Activated B cell treated with CpG ODN at 0.5 μM for 24 hours (primary cell): ENCODE measurements at places on chromosomes 4 and X. TPM values are rescaled to one million over a fixed set of nuclear protein-coding genes. Genes with fewer than 3 reads are reported as not detected.
A peak's percentile ranks its signal among the peaks of the same experiment; 100 is the strongest.

Gene ARX
- total RNA-seq = not detected in 2 replicates

Gene DCAF8L2
- not detected in 2 replicates for total RNA-seq

Gene CFAP99
- not detected in 2 replicates for total RNA-seq

Gene PGAM4
- total RNA-seq = not detected in 2 replicates

Gene PDZD4
- total RNA-seq = 0.07 TPM in 1 of 2 replicates, not detected in the other

Gene FRMD7
- total RNA-seq = not detected in 2 replicates

Gene SHROOM4
- total RNA-seq = not detected in 2 replicates

Gene GLUD2
- total RNA-seq = not detected in 2 replicates

DNA sequence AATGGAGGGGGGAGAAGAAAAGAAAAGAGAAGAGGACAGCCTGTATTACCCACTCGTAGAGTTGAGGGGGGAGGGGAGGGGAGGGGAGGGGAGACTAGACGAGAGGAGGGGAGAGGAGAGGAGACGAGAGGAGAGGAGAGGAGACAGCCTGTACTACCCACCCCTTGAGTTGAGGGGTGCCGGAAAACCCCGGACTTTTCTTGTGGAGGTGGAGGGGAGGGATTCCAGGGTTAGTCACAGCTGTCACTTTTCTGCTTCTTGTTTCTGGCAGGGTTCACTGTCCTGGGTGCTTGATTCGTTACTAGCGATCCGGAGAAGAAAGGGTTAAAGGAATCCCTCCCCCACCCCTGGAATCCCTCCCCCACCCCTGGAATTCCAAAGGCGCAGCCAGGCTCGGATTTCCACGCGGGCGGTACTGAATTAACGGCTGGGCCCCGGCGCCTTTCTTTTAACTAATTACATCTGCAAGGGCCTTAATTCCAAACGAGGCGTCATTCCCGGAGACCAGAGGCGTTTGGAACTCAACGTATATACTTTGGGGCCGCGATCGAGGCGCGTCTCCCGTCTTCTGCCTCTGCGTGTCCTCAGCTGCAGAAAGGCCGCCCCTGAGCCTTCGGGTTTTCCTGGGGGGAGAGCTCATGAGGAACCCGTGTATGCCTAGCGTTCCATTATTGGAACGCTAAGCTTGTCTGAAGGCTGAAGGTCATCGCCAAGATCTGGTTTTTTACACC lies 20.1 kb upstream of the CSF2RA start:
- no peak for DNase-seq

GRCh38 chrX:54920610-54921426 lies at the start of gene TRO:
TSS of gene TRO (plus strand) at chrX:54920824. CDS start at chrX:54922247, 1,423 bp downstream.
- no peak for DNase-seq

GRCh38 chr4:63155561-63155960 lies 1253.7 kb downstream of the TECRL start:
- no peak for DNase-seq

DNA sequence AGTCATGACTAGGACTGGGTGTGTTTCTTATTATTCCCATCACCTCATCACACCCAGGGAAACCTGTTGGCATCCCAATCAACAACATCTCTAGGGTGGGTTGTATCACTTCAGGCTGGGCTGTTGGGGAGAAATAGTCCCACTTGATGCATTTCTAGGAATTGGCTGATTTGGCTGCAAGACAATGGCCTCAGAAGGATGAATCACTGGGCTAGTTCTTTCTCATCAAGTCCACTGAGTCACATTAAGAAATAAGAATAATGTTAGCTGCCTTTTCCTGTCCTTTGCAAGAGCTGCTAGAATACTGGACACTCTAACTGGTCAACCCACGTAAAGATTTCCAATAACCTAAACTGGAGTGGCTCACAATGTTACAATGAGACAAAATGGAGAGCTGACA lies 104.2 kb downstream of the CHRDL1 start:
- no peak for DNase-seq

- no peak for DNase-seq
Observed at GRCh38 chrX:24151513-24151912, 2.0 kb downstream of the ZFX start.

DNA sequence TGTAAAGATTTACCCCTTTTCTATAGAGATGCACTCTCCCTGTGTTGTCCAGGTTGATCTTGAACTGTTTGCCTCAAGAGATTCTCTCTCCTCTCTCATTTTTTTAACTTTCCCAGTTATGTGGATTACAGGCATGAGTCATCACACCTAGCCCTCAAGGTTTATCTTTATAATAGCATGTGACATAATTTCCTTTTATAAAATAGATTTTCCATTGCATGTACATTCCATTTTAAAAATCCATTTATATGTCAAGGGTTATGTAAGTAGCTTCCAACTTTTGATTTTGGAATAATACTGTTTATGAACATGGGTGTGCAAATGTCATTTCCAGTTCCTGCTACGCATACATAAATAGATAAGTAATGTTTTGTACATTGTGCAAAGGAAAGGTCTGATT lies 20.6 kb downstream of the ZNF721 start:
- DNase-seq = no peak

DNA sequence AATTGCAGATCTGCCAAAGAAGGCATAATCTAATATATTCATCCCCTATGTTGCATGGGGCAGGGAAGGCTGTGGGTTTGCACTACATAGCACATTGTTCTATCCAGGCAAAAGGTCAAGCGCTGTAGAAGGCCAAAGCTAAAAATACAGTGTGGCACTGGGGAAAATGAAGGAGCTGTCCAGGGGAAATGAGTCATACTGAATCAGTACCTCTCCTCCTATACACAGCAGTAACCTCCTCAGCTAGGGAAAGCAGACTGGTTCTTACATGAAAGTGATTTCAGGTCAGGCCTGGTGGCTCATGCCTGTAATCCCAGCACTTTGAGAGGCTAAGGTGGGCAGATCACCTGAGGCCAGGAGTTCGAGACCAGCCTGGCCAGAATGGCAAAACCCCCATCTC lies 31.0 kb upstream of the SLC25A4 start:
- no peak for DNase-seq

GRCh38 chrX:149909324-149910177 lies 19.8 kb upstream of the HSFX4 start:
- no peak for DNase-seq

DNA sequence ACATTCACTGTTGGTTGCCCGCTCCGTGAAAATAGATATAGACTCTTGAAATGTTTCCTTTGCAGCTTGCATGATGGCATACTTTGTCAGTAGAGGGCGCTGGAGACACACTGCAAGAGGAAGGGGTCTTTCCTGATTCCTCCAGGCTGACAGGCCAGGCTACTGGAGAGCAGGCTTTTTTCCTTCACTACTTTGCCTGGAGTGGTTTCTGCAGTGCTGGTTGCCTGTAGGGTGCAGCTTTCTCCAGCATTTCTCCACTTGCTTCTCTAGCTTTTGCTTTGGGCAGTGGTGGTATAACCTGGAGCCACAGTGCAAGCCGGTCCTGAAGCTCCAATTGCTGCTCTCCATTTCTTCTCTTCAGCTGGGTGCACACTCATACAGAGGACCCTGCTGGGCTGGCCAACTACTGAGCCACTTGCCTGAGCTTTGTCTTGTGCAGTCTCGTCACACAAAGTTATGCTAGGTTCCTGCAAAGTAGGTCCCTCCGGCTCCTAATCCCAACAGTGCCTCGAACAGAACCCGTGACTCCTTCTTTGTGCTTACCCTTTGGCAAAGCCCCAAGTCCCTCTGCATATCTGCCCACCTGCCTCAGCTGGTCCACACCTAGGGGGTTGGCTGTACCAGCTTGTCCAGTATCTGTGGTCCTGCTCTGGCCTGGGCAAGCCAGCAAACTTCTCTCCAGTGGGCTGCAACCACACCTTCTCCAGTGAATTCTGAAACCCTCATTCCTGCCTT lies 46.3 kb downstream of the RASSF6 start:
- peak; percentile 17 for DNase-seq

DNA sequence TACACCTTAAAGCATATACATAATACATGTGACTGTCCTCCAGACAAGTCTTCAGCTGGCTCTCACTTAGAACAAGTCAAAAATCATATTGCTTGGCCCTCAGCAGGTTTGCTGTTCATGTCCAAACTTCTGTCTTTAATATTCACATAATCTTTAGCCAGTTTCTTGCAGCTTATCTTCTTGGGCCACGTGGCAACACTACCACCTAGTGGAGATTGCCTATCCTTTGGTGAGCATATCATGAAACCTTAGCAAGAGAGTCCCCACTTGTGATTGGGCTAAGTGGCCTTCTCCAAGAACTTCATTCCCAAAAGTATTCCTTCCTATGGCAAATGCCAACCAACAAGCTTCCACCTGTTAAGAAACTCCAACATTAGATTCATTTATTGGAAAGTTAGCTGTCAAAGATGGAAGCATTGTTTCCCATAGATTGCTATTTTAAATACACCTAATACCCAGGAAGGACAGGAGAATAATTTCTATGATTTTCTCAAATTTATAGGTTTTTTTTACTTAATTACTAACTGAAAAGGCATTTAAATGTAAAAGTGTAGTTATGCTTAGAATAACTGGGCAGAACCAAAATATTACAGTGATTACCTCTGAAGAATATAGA lies 231.9 kb upstream of the INTU start:
- no peak for DNase-seq

DNA sequence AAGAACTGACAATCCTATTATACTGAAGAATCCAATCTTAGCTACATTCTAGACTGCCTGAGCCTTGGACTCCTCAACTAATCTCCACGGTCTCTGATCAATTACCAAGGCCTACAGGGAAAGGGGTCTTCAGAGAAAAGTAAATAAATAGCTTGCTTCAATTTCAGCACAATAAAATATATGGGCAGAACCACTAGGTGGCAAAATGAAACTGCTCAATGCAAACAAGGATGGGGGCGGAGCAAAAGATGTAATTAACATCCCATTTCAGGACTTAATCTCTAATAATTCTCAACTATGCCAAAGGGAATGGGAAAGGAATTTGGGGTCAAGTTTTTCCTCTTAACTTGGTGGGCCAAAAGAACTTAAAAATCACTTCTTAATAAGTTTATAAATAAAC lies 78.4 kb upstream of the MAP3K15 start:
- no peak for DNase-seq

GRCh38 chr4:118285931-118286330 lies 66.9 kb downstream of the PRSS12 start:
- no peak for DNase-seq

DNA sequence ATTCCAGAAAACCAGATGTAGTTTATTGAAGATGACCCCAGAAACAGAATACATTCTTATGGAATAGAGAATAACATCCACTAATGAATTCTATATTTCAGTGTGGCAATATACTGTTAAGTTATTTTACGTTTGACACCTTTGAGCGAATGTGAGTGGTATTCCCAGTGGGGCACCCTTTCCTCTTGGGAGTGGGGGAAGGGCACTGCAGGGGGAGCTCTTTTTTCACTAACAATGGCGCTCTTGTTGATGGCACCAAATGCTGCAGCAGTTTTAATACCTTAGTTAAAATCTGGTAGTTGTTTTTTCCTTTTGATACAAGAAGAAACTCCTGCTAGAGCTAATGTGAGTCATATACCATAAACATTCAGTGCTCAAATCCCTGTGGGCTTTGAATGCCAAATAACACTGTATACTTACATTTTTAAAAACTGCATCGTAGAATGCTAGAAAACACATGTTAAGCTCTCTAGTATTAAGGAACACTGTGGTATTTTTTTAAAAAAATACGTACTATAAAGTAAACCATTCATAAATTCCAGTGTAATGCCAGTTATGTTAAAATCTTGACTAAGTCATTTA lies 178.5 kb downstream of the DCHS2 start:
- no peak for DNase-seq

DNA sequence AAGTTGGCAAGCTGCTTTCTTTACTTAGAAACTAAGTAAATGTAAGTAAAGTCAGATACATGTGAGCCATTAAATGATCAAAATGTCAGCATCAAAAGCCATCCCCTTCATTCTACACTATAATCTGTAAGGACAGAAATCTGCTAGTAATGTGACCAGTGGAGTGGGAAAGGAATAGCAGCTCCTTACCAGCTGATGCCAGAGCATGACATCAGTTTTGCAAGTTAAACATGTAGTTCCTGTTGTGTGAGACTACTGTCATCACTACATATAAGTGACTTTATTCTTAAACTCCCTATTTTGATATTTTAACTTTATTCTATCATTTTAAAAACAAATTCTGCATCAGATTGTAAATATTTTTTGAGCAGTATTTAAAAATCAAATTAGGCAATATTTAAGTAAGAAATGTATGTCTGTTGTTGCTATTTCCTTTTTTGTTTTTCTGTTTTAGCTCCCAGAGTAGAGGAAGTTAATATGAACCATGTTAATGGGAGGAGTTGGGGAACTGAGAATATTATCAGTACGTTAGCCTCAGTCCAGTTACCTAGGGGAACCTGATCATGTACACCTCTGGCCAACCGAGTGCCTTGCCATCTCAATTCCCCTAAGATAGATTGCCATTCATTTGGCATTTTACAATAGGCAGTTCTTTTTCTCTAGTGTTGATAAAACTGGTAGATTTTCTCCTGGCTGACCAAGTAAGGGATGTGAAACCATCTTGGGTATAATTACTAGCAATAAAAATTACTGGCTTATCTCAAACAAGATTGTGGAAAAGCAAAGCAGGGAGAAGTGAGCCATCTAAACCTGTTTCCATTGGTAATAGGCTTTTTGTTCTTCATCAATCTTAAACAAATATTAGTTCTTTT lies 34.7 kb downstream of the CCNI start:
- no peak for DNase-seq

DNA sequence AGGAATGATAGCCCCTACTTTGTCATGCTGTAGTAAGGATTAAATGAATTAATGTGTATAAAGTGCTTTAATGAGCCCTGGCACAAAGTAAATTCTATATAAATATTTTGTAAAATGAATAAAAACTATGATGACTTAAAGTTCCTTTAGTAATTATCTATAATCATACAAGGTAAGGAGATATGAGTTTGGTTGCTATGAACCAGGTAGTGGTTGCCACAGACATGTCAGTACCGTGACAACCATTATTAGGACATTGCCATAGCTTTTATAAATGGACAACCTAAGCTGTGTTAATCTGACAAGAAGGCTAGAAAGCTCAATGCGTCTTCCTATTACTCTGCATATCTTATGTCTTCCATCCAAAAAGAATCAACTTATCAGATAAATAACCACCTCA lies at the start of gene ARL13A:
ARL13A (plus strand) TSS at position 301 of the 400 bp plus-strand sequence. CDS start 3,982 bp downstream, outside the sequence.
- no peak for DNase-seq

GRCh38 chr4:2417765-2418649 lies at the start of gene ZFYVE28:
TSS of gene ZFYVE28 (minus strand) at chr4:2418645. CDS start at chr4:2418323, 322 bp downstream.
- DNase-seq = no peak

- DNase-seq = no peak
Observed at GRCh38 chrX:145178268-145178667, 69.0 kb upstream of the SPANXN1 start.

GRCh38 chrX:154333837-154334271 lies 38.3 kb downstream of the TKTL1 start:
- DNase-seq = no peak

DNA sequence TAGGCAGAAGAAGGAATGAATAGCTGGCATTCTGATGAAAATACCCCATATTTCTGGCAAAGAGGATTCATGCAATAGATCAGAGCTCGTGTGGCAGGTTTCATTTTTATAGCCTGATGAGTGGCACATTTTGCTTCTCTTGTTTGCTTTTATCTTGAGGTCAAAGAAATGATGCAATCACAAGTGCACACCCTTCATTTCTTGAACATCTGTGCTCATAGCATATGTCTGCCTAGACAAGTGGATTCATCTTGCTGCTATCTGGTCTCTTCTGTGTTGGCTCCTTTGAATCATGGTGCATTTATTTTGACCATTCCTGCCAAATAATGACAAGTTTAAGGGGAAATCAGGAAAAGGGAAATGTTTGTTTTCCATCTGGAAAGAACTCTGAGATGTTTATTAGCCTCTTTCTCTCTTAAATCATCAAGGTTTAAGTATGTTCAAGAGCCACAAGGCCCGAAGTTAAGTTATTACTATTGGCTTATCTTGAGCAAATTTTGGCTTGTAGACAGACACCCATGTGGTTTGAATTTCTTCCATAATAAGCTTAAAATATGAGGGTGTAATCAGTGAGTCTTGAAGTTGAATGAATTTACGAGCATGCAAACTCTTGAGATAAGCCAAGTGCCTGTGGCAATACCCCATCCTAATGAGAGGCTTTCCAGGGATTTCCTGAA lies 59.3 kb upstream of the HS3ST1 start:
- DNase-seq = no peak
